ENCODE measurements at places on chromosomes 2 and 18.

GRCh38 chr2:105181282-105181681, 60.3 kb upstream of the GPR45 start:
- DNase-seq, result no peak

DNA sequence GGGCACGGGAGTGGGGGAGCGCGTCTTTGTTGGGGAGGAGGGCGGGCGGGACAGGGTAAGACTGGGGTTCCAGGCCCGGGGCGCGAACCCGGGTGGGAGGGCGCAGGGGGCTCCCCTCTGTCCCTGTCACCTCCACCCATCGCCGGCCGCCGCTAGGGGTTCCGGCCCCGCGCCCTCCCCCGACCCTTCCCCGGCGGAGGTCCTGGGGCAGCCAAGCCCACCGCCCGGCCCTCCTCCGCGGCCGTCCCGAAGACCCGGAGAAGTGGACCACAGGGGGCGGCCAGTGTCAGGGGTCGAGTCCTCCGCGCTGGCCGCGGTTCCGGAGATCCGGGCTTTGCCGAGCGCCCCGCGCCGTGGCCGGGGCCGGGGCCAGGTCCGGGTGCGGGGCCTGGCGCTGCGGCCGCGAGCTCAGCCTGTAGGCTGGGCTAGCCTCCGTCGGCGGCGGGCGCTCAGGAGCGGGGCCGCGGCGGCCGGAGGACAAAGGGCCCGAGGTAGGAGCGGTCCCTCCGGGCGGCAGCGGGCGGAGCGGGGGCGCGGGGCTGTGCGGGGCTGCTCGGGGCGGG, 16.6 kb upstream of the E2F6 start:
- no peak for DNase-seq

- no peak for DNase-seq
Measured at GRCh38 chr2:223099561-223099960, 47.6 kb downstream of the KCNE4 start.

- no peak for DNase-seq
Measured at GRCh38 chr2:84989422-84989821, 18.5 kb downstream of the KCMF1 start.

DNA sequence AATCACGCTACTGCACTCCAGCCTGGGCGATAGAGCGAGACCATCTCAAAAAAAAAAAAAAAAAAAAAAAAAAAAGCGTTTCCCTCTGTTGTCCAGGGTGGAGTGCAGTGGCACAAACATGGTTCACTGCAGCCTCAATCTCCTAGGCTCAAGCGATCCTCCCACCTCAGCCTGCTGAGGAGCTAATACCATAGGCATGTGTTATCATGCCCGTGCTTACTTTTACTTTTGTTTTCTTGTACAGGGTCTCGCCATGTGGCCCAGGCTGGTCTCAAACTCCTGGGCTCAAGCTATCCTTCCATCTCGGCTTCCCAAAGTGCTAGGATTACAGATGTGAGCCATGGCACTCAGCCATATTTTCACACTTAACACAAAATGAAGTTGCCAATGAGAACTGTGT, 37.5 kb downstream of the PSME4 start:
- no peak for DNase-seq

GRCh38 chr18:21452276-21452780, 148.2 kb downstream of the ESCO1 start:
- no peak for DNase-seq

GRCh38 chr2:175815537-175815936, 186.5 kb downstream of the LNPK start:
- no peak for DNase-seq

All from cerebellar nuclear complex (tissue), 1 donor.